Ovary (tissue), 10 donors: ENCODE measurements at places on chromosomes 7 and 10.

DNA sequence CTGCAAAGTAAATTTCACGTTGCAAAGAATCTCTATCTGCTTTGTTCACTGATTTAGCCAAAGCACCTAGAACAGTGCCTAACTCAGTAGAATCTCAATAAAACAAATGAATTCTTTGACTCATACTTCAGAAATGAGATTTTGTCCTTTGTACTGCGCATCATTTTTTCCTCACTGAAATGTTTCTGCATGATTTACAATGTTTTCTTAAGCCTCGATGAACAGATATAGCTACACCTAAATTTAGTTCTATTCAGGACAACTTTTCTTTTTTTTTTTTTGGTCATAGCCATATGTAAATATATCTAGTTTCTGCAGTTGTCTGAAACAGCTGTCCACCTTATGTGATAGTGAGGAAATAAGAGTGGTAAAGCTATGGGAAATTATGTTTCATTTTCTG is 15.3 kb downstream of the GNAT3 start:
- DNase-seq = no peak

- DNase-seq = no peak
These were observed 210.3 kb downstream of the CHRM2 start for GRCh38 chr7:137078781-137079180.

DNA sequence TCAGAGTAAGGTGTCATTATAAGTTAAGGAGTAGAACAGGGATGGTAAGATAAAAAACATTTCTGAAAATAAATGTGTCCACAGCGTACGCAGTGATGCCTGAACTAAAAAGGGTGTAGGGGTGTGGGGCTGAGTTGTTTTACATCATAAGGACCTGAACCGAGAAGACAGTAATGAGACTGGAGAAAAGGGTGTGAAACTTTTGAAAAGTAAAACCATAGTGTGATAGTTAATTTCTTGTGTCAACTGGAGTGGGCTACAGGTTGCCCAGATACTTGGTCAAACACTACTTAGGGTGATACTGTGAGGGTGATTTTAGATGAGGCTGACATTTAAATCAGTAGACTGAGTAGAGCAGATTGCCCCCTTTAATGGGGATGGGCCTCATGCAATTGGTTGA is 169.0 kb upstream of the PRPS1L1 start:
- DNase-seq = no peak

DNA sequence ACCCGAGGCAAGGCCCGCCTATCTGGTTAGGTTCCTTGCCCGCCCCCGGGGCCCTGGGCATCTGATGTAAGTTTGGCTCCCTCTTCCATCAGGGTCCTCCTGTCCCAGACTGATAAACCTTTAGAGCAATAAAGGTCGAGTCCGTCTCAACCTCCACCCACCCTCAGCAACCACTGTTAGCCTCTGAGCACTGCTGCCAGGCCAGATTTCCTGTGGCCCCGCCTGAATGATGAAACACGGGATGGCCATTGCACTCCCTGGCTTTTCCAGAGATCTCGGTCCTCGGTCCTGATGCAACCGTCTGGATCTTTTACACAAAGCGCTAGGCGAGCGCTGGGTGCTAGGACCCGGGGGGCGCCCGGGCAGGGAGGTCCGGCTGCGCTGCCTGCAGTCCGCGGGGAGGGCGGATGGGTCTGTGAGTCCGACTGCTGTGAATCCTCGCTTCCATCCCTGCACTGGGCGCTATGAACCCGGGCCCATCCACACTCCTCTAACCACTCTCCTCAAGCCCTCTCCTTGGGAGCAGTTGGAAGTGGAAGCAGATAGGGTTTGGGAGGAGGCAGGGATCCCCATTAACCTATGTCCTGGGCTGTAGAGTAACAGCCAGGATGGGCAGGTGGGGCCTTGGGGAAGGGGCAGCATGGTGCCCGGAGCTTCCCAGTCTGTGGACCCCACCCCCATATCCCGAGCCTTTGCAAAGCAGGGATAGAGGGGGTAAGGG is 875 bp upstream of the DDIT4 start:
- peak; percentile 92 for DNase-seq

GRCh38 chr7:28205506-28205905 is 24.9 kb upstream of the JAZF1 start:
- DNase-seq = no peak

- DNase-seq = no peak
These were observed 235.9 kb upstream of the ZNF32 start for GRCh38 chr10:43884501-43885105.

DNA sequence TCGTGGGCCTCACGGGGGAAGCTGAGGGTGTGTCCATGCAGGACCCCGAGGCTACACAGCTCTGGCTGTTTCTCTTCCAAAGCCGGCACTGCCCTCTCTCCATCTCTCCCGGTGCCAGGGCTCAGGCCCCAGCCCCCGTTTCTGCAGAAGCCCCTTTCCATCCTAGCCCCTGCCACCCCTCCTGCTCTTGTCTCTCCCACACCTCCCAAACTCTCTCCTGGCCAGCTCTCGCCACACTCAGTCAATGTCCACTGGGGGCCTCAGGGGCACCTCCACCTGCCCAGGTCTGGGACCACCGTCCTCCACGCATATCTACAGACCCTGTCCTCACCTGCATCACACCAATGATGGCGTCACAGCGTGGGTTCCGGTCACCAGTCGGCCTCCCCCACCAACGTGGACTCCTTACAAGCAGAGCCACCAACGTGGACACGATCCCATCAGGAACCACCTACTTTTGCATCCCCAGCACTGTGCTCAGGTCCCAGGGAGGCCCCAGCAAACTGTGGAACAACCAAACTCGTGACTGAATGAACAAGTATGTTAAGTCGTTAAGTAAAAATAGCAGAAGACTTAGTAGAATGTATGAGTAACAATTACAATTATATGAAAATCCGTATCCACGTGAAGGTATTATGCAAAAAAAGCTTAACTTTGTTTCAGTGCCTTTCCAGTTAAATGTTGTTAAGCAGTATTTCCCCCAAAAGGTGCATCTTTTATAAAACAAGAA is 38.4 kb downstream of the DIP2C start:
- DNase-seq = no peak

GRCh38 chr10:26628395-26628794 is 69.1 kb upstream of the PDSS1 start:
- no peak for DNase-seq
